ENCODE measurements at places on chromosomes 1 and 21.

- DNase-seq: no peak
Observed at GRCh38 chr1:27879374-27880082, 7.2 kb downstream of the THEMIS2 start.

DNA sequence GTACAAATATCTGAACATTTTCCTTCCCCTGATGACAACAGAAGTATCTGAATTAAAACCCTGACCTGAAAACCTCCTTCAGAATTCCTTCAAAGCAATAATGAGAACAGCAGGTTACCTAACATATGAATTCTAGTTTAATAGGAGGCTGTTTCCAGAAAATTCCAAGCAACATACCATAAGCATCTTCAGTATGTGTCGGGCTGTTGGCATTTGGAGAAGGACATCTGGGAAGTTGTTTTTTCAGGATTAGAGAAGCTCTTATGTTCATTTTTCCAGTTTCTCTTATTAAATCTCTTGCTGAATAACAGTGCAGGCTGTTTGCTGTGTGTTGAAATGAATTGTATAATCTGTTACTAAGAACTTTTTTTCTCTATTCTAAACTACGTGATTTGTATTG, 101.5 kb downstream of the PLA2G4A start:
- no peak for DNase-seq

GRCh38 chr1:234712891-234713305, 102.9 kb upstream of the IRF2BP2 start:
- no peak for DNase-seq

GRCh38 chr1:43329995-43330751, 7.4 kb upstream of the MPL start:
- peak; percentile 91 for DNase-seq

GRCh38 chr1:205301205-205301821, 20.2 kb downstream of the NUAK2 start:
- no peak for DNase-seq

DNA sequence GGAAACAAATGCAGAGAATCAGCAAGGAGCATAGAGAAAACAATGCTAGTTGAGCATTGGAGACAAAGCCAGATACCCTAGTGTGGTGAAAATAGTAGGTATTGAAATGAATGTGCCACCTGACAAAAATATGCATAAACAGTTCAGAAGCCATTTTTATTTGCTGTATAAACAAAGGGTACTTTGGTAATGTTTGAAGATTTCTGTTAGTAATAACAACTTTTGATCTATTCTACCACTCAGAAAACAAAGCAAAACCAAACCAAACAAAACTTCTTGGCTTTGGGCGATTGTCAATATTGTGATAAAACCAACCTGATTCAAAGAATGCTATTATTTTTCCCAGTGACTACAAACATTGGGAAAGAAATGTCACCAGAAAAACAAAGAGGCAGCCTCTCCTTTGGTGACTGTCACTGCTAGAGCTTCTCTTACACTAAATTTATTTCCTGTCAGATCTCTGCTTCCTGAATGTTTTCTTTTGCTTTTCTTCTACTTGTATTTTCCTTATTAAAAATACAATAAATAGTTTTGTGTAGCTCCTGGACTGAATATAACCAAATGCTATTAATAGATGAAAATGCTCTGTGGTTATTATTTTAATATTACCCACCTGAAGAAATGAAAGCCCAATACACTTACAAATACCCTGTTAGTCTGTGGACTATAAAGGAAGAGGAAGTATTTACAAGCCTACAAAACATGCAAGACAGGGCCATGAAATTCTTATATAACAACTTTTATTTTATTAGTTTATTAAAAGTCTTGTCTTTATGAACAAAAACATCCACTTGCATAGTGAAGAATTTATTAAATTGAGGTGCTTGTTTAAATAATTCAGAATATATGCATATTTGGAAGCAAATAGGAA, 5.7 kb downstream of the ATP6V1G3 start:
- no peak for DNase-seq

DNA sequence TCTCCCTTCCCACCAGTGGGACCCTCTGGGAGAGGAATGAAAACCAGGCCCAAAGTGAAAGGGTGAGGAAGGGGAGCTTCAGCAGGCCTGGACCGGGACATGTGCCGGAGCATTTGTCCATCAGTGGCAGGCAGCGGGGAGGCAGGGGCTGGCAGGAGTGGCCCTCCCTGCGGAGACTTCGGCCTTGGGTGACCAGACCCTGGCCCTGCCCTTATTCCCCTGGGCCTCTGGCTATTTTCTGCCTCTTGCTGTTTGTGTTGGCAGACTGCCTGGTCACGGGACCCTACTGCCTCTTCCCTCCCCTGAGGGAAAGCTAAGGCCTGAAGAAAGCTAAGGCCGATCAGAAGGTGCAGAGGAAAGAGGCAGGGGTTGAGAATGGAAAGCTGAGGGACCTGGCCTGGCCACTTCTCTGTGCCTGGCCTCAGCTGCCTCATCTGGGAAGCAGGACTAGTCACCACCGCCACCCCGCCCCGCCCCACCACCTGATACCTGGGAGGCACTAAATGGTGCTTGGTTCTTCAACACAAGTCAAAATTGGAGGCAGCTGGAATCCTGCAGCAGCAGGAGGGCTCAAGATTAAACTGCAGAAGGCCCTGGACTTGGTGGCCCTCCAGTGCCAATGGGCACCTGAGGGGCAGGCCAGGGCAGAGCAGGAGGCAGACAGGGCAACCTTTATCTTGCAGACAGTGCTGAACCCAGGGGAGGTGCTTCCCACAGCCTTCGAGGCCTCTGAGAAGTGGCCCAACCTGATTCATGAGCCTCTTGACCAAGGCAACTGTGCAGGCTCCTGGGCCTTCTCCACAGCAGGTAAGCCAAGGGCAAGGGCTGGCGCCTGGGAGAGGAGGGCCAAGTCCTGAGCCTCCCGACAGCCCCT, 7.9 kb downstream of the TINAGL1 start:
- no peak for DNase-seq

- no peak for DNase-seq
Observed at GRCh38 chr1:230985711-230986110, 6.8 kb downstream of the ARV1 start.

- DNase-seq: no peak
Observed at GRCh38 chr1:213335084-213335483, 284.0 kb downstream of the RPS6KC1 start.

DNA sequence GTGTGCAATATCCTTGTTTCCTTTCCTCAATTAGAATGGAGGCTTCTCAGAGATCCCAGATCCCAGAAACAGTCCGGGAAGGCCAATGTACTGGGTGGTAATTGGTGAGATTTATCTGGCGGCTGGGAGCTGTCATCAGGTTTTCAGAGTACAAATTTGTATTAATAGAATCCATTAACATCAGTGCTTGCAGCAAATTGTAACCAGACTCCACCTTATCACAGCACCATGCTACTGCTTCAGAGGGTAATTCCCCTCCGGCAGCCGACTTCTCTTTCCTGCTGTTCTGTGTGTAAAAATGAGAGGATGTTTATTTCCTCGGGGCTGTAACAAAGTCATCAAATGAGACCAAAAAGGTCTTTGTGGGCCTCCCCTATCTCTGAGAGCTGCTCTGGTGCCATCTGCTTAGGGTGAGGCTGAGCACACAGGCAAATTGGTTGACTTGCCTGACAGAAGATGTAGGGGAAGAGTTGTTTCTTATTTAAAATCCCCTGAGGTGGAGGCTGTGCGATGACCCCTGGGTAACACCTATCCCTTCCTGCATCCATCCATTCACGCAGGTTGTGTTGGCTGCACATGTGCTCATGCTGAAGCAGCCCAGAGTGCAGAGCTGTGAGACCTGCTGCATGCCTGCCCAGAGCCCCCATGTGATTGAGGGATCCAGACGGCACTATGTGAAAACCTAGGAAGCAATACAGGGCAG, 19.2 kb downstream of the NFASC start:
- no peak for DNase-seq

Data from Kasumi-1 (cell line).